CD4-positive, alpha-beta memory T cell (primary cell): ENCODE measurements at places on chromosomes 6 and 20.

GRCh38 chr20:5751856-5752255 is 1.7 kb downstream of the SHLD1 start:
- DNase-seq: no peak

- DNase-seq: no peak
Observed at GRCh38 chr6:152161501-152161900, 354.0 kb downstream of the ESR1 start.

DNA sequence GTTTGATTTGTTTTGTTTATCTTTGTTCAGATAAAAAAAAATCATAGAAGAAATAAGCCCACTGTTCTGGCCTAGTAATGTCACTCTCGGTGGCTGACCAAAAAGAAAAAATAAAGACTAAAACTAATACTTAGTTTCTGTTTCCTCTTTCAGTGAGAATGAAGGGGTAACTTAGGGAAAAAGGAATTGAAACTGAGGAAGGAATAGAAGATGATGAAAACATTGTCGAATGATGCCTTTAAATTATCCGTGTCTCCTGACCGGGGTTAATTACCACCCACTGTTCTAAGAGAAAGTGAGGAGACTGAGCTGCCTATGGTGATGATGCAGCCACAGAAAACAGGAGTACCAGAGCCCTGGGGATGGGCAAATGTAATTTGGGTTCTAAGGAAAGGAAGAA is 73.1 kb downstream of the PTCHD4 start:
- no peak for DNase-seq

DNA sequence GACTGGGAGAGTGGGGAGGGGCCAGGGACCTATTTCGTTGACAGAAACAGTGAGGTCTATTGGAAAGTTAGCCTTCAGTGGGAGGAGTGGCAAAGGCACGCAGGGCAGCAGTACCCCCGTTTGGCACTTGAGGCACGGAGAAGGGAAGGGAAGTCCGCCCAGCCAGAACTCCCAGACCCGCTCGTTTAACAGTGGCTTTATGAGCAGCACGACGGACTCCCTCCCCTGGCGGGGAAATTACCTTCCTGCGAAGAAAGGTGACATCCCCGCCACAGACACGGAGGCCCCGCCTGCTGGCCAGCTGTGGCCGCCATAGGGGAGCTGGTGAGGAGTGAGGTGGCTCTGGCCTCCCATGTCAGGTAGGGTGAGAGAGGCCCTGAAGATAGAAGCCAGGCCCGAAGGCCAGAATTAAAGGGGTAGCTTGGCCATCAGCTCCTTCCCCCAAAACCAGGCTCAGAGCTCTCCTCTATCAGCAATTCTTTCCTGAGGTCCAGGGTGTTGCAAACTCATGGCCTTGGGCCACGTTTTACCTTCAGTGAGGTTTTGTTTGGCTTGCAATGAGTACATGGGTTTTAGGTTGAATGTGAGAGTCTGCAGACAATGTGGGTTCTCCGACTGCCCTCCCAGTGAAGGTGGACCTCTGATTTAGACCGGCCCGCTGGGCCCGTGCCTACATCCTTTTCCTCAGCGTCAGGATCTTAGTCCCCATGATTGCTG is 123.7 kb downstream of the MRPL14 start:
- peak; percentile 9 for DNase-seq

GRCh38 chr6:167590193-167590592 is 236.5 kb upstream of the AFDN start:
- no peak for DNase-seq

DNA sequence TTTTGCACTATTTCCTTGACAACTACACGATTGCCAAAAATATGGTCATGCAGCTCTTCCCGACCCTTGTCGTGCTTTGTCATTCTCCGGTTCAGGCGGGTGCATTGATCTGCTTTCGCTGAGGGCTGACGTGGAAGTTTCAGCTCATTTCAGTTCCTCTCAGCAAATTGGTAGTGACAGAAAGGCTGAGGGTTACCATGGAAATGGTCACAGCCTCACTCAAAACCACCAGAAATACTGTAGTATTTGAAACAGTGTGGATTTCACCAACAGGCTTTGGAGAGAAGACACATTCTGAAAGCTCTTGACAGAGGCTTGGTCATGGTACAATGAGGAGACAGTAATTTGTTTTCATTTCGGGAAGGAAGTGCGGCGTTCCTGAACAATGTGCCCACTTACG is 99.7 kb upstream of the EXOC2 start:
- DNase-seq: no peak

GRCh38 chr6:72416744-72417465 is 205.0 kb upstream of the KCNQ5 start:
- no peak for DNase-seq

GRCh38 chr6:135451617-135452190 is 45.8 kb downstream of the AHI1 start:
- DNase-seq: no peak

DNA sequence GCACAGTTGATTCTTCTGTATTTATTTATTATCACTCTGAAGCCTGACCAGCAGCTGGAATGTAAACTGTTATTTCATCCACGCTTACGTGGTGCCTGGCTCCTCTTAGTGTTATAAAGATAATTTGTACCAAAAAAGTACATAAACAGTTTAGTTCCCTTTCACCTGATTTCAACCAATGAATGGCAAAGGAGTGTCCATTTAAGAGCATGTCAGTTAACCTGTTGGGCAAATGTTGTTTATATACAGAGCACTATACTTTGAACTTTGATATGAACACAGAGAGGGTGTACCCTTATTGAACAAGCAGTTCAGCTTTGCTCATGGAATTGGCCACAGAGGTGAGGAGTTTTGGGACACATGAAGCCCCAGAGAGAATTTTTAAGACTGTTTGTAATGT is 7.2 kb upstream of the CTCFL start:
- no peak for DNase-seq

DNA sequence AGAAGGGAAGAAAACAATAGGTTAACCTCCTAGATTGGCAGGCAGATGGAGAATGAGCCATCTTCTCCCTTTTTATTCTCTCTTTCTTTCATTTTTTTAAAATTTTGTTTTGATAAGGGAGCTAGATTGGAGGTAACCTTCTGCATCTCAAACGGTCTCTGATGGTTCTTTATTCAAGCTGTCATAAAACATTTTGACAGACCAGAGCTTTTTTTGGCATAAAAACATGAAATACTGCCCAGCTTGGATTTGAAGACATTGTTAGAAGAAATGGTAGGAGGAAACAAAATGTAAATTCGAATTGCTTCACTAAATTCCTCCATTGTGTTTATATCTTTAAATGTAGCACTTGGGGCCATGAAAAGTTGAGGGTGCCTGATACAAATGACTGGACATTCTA is 158.5 kb downstream of the EPHA7 start:
- no peak for DNase-seq

DNA sequence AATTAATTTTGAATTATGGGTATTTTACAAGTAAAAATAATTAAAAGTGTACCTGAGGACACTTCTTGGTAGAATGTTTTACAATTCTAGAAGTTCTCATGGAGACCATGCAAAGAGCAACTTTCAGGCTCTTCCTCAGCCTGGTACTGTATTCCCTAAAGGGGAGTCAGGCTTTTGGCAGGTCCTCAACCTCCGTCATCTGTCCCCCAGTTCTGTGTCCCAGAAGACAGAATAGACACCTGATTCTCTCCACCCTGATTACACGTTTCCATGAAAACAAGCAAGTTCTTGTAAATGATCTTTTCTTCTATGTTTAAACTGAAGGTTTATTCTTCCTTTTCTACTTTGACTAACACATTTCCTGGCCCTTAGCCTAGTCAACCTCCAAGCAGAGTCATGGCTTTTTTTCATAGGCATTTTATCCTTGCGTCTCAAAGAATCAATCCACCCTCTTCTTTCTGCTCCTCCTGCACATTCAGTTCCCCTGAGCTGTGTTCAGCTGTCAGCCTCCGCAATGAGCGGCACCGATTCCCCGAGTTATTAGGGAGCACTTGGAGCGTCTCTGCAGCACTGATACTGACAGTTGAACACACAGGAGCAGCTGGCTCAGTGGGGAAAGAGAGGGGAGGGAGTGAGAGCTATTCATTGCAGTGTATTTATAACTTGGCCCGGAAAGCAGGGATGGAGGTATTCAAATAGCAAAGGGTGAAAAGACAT is 1082.4 kb upstream of the MAP3K7 start:
- DNase-seq: no peak

- DNase-seq: no peak
Observed at GRCh38 chr20:37764333-37764935, 70.6 kb downstream of the CTNNBL1 start.

DNA sequence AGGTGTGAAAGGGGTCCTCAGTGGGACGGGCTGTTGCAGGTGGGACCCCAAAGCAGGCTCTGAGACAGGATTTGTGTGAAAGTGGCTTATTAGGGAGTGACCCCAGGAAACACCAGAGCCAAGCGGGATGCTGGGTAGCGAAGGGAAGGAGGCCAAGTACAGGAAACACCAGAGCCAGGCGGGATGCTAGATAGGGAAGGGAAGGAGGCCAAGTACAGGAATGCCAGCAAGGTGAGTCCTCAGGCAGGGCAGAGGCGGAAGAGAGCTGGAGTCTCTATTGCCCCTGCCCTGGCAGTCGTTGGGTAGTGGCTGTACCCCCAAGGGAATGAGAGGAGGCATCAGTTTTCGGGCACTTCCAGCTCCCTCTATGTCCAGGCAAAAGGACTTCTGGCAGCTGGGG is 30.5 kb upstream of the TGM2 start:
- no peak for DNase-seq

- DNase-seq: no peak
Observed at GRCh38 chr6:138586638-138587037, 87.3 kb upstream of the NHSL1 start.

GRCh38 chr6:39935241-39935640 is 979 bp upstream of the MOCS1 start:
- DNase-seq: no peak

GRCh38 chr6:3990692-3991491 is 88.0 kb downstream of the FAM217A start:
- peak; percentile 68 for DNase-seq

DNA sequence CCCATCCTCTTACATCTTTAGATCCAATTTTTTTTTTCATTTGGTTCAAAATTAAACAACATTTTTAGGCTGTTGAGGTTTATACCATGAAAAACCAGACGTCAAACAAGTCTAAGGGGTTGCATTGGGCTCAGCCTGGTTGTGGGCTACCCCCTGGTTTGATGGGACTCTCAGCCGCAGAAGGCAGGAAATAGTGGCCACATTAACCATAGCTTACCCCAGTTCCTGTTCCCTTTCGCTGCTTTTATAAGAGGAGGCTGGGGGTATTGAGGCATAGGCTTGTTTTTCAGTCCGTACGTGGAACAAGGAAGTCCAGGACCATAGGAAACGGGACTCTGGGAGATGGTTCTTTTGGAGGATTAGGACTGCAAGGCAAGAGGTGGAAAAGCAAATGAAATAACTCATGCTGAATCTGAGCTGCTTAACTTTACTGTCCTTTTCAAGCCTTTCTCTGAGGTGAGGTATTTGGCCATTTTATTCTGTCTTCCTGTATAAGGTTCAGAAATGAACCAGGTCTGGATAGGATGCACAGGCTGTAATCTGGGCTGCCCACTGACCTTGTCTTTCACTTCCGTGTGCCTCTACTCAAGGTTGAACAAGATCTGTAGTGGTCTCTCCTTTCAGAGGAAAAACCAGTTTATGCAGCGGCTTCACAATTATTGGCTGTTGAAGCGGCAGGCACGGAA is 7.7 kb downstream of the BRPF3 start:
- DNase-seq: peak; percentile 75

DNA sequence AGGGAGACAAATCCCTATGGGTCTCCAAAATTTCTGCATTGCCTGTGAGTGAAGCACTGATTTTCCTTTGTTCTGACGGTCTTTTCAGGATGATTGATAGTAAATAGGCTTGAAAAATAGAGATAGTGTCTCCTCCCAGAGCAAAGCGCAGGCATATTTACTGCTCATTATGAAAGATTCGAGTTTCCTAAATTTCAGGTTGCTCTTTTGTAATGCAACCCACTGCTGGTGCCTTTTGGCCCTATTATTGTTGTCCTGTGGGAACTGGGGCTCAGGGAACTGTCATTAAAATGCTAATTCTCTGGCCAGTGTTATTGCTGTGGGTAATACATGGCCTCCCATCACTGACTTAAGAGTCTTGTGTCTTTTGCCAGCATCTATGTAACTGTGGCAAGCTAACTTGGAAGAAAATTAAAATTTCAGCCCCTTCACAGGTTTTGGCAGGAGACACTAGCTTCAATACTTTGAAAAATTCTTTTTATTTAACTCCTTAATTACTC is 754.1 kb upstream of the MAP3K7 start:
- no peak for DNase-seq

GRCh38 chr6:144008120-144008811 is at the start of gene PLAGL1:
Gene PLAGL1, minus strand, starts transcription at chr6:144008259. Its CDS starts 60,123 bp downstream, at chr6:143948136.
- DNase-seq: no peak

DNA sequence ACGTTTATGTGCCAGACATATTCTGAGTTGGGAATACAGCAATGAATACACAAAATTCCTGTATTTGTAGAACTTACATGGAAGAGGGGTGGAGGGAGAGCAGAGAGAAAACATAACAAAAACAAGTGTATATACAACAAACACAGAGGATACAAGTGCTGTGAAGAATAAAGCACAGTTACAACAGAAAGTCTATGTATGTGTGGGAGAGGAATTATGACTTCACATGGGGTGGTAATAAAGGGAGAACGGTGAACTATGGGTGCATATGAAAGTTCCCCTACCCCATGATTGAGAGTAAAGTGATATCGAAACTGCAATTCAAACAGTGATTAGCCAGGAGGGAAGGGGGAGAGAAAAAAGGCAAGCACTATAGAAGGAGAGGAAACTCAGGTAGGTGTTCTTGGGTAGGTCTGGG is 24.6 kb downstream of the HBS1L start:
- no peak for DNase-seq

- no peak for DNase-seq
Observed at GRCh38 chr6:20252311-20252710, 40.0 kb upstream of the MBOAT1 start.

DNA sequence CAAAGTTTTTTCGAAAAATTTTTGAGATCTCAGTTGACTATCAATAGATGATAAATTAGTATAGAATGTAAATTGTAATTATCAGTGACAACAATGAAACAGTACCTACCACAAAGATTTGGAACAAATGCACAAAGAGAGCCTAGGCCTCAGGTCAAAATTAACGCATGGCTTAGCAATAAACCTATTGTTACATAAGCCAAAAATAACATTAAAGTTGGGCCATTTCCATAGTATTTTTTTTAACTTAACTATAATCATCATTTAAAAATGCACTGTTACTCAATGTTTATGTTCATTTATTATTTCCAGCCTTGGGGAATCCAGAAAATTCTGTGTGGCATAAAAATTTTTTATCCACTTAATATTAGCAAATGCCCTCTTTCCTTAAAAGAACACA is 117.0 kb downstream of the EPB41L2 start:
- no peak for DNase-seq
